Epithelial cell of esophagus (primary cell): ENCODE measurements at places on chromosomes 7 and 10.

DNA sequence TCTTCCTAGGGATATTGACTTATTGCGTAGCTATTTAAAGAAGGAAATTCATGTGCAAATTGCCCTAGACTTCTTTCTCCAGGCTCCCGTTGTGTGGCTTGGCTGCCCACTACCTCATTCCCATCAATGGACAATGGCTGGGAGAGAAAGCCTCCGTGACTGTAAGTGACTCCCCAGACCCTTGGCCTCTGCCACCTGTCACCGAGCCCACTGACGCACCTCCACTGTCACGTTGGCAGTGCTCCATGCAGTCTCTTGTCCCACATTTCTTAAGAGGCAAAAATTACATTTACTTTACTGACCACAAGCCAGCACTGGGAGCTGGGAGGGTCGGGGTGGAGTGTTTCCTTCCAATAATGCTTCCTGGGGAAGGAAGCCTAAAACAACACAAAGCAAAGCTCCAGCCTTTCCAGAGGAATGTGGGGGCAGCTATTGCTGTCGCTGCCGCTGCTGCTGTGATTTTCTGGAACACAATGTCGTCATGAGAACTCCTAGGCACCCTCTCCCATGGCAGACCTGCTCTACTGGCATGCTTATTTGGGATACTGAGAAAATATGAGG lies 89.7 kb upstream of the STEAP1B start:
- no peak for DNase-seq

- DNase-seq: no peak
These were observed 4.4 kb upstream of the ST7 start for GRCh38 chr7:116948934-116949333.

DNA sequence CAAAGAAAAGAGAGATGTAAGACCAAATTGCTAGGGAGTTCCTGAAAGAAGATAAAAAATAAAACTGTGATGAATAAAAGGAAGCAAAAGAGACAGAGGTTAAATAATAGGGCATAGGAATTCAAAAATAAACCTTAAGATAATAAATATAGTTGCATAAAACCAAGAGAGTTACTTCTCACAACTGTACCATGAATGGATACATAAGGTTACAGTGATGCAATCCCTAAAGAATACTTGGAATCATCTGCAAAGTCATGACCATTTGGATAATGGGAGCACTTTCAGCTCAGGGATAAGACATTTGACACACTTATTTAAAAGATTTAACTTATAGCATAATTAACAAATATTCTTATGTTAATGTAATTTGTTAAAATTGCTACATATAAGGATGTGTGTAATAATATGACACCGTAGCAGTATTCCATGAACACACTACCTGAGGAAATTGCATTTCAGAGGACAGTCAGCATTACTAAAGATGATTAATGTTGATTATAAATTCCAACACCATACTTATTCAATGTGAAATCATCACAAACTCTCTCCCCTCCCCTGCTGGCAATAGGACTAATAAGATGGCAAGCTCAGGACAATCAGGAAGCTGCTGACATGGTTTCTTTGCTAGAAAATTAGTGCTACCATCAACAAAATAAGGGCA lies 202.1 kb upstream of the AKR1E2 start:
- peak; percentile 74 for DNase-seq

DNA sequence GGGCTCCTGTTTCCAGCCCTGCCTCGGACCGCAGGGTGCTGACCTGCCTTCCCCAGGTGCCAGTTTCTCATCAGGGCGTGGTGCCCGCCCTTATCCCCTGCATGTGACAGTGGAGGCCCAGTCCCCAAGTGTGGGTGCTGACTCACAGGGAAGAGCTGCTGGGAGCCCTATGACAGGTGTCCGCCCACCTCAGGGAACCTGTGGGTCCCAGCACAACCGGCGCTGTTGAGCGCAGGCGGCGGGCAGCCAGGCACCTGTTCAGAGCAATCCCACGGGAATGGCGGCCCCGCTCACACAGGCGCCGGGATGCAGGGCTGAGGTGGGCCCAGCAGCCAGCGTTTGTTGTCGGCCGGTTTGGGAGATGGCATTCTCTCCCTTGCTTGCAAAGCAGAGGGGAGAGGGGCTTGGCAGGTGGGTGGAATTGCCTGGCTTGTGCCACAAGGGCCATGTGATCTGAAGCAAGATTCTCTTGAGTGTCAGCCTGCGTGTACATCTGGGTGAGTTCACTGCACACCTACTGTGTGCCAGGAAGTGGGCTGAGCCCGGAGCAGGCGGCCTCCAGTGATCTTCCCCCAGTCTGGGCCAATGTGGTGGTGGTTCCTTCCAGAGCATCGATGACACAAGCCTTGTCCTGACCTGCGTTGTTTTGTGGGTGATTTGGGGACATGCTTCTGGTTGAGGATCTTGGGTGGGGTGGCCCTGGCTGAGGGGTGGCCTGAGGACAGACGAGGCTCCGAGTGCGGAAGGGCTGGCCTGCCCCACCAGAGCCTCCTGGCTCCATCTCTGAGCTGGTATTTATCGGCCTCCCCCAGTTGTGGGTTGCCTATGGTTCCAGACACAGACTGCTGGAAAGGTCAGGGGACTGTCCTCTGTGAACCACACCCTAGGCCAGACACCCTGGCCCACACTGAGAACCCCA lies 2.4 kb downstream of the PWWP2B start:
- DNase-seq: no peak

DNA sequence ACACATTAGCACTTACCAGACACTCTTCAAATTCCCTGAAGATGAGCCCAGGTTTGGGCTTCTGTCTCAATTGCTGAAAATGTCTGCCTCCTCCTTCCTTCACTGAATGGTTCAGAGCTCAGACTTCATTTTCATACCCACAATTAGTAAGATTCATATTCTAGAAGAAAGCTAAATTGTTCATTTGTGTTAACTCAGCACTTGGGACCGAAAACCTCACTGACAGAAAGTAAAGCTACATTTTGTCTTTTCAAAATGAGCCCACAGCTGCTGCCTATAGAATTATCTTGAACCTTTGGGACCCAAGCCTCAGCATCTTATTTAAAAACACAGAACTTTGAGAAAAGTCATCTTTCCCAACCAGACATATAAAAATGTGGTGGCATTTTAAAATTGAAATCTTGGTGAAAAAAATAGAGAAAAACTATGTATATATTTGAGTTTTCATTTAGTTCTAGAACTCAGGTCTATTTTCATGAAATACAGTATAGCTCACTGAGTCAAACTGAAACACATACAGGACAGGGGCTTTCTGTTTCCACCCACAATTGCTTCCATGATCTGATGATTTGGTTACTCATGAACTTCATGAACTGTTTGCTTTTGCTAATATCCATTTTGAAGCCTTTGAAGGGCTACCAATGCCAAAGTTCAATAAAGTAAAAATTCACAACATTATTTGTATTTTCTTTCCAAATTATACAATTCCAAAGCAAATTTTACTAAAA lies 119.1 kb upstream of the PFKP start:
- no peak for DNase-seq

DNA sequence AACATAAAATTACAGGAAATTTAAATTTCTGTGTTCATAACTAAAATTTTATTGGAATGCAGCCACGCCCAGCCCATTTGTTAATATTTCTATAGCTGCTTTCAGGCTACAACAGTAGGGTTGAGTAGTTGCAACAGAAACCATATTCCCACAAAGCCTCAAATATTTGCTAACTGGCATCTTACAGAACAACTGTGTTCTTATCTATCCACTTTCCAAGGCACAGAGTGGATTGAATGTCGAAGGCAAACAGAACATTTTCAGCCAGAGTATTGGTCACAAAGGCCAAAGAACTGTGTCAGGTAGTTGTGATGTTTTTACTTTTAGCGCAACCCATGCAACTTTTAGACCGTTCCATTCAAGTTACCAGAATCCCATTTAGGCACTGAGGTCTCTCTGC lies 51.1 kb upstream of the OPN4 start:
- no peak for DNase-seq

GRCh38 chr10:17831341-17831740 lies 22.2 kb downstream of the MRC1 start:
- DNase-seq: no peak

- DNase-seq: peak; percentile 27
These were observed 33.7 kb upstream of the C7orf33 start for GRCh38 chr7:148556892-148557291.
